ENCODE measurements at places on chromosomes 5 and 9.

DNA sequence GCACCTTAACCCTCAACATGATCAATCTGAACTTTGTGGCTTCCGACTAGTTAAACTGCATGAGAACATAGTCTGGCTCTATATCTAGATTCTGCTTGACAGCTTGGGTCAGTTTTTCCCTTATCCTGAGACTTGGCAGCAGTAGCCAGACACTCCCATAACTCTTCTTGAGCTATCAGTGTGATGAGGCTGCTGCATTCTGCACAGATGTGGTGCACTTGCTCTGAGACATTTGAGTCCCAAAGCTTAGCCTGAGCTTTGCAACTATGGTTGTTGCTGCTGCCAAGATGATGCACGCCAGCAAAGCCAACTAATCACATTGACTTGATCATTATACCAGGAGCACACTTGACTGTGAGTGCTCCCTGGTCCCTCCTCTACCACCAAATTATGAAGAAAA lies 36.2 kb downstream of the MOCS2 start:
- DNase-seq, result no peak

- no peak for DNase-seq
These were observed 1.6 kb upstream of the FBXW11 start for GRCh38 chr5:172008111-172008455.

- DNase-seq, result no peak
These were observed 59.3 kb downstream of the SLC22A5 start for GRCh38 chr5:132428484-132429462.

GRCh38 chr9:130607640-130608420 lies 28.5 kb downstream of the FUBP3 start:
- no peak for DNase-seq

DNA sequence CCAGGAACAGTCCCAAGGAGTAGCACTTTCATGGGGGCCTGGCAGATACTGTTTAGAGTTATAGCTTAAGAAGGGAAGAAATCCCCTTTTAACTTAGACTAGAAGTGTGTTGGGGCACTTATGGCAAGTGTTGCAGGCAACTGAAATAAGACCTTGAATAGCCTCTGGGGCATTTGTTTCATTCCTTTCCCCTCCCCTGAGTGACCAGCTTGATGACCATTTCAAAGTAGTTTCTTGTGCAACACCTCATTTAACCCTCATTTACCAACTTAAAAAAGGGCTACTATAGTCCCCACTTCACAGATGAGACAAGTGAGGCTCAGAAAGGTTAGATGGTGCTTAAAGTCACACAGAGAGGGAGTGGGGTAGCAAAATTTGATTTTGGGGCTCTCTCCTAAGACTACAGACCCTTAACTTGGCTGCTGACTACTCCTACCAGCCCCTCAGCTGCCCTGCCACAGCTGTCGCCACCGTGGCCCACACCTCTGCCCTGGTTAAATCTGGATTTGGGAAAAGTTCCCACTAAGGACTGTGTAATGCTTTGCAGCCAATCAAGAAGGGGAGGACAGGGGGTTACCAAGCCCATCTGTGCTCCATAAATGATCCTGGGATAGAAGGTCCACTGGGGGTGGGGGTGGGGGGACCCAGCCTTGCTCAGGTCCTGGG lies 5.5 kb downstream of the PDLIM4 start:
- no peak for DNase-seq

- DNase-seq, result peak; percentile 72
These were observed at the start of gene STING1 for GRCh38 chr5:139482050-139482889. STING1 (minus strand) TSS chr5:139482758; CDS start chr5:139481704, 1,054 bp downstream.

DNA sequence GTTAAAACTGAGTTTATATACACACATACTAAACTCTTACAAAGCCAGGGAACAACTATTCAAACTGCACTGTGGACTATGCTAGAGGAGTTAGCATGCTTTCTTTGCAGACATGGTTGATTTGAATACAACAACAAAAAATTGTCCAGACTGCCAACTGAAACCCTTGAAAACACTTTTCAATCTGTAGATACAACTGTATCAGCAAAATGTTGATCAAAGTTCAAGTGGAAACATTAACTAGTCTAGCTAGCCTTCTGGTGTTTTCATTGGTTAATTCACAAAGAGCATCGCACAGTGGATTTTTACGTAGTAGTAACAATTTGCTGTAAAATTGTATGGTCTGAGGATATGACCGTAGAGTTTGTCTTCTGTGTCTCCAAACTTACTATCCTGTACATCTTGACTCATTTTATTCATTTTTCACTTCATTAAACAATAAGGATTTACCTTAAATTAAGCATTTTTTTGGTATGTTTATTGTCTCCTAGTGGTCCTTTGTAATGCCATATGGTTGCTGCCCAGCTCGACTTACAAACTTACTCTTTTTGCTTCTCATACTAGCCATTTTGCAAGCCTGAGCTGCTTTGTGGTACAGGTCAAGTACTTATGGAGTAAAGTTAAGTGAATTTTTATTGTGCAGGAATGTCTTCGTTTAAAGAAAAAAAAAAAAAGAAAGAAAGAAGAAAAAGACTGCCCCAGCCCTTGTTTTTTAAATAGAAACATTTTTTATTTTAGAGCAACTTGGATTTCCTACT lies 123.4 kb downstream of the ZCCHC7 start:
- DNase-seq, result no peak

- DNase-seq, result no peak
These were observed 39.5 kb downstream of the TENT4A start for GRCh38 chr5:6752782-6753181.

GRCh38 chr9:82062245-82062644 lies 73.7 kb downstream of the SPATA31D1 start:
- no peak for DNase-seq

DNA sequence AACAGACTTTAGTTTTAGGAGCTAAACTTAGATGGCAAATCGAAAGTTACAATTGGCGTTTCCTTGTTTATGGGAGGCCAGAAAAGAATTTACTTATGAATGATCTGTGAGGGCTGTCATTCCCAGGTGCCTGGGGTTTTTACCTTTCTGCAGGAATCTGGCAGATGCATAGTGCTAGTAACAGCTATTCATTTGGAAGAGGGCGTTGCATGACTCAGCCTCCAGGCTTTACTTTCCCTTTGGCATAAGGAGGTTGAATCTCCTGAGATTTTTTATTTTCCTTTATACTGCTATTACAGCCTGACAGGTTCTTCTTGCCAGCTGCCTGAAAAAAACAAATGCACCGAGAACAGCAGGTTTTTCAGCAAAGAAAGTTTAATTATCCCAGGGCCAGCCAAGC lies 30.0 kb downstream of the CARD6 start:
- DNase-seq, result no peak

GRCh38 chr5:116532762-116533525 lies 41.7 kb downstream of the SEMA6A start:
- peak; percentile 24 for DNase-seq

DNA sequence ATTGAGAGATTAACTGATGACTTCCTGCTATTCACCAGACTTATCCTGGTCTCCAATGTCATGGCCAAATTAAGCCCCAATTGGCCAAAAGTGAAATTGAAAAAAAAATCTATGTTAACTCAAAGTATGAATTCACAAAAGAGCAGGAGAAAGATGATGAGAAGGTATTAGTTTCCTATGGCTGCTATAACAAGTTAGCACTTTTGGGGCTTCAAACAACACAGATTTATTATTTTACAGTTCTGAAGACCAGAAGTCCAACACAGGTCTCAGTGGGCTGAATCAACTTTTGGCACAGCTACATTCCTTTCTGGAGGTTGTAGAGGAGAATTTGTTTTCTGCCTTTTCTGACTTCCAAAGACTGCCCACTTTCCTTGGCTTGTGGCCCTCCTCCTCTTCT lies 78.6 kb upstream of the TLE1 start:
- no peak for DNase-seq

- DNase-seq, result no peak
These were observed 3.7 kb downstream of the CNTLN start for GRCh38 chr9:17138503-17138902.

DNA sequence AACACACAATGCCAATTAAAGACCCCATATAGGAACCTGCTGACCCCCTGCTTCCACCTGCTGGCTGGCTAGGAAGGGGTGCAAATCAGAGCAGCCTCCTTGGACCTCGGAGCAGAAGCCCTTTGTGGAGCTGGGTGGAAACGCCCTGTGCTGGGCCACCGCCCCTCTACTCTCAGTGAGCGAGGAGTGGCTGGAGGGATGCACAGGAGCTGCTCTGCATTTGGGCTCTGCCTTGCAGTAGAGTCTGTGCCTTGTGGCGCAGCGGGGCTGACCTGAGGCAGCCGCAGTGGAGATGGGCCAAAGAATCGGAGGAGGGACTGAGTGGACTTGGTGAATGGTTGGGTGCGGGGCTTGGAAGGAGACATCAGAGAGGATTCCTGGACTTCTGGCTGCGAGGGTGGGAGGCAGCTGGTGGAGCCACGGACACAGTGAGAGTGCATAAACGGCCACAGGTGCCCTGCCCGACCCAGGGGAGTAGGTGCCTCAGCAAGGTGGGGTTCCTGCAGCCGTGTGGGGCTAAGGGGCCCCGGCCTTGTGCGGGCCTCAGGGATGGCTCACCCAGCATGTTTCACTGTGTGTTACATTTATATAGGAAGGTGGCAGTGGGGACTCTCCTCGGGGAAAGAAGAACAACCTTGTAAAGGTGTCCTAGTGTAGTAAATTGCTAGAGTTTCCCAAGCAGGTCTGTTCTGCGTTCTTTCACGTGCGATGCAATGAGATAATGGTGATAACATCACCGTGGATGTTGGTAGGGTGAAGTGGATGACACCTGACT lies 14.1 kb upstream of the IRX4 start:
- DNase-seq, result no peak

GRCh38 chr9:114231273-114231672 lies 75.9 kb downstream of the COL27A1 start:
- DNase-seq, result no peak

DNA sequence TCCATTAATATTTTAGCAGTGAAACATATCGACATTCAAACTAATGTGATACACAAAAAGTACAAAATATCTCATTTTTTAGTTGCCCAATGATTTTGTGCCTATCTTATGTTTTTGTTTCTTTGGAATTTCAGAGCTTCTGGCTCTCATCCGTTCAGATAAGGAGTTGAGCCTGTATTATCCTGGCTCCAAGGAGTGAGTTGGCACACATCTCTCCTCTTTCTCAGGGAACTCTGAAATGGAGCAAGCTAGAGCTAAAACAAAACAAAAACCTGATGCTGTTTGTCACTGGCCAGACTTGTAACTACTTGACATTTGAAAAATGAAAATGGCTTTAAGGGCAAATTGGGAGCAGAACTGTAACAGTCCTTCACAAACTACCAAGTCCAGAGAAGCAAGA lies 131.3 kb upstream of the SLC28A3 start:
- DNase-seq, result no peak

DNA sequence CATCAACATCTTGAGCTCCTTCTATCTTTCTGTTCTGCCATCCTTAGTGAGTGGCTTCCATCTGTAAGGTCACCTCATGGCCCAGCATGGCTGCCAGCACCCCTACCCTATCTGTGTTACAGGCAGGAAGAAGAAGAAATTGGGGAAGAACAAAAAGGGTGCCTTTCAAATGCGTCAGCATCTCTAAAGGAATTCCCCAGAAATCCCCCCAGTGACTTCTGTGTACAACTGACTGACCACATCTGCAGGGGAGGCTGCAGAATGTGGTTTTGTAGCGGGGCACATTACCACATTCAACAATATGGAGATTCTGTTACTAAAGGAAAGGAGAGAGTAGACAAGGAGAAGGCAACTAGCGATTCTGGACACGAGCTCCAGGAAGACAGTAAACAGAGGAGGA lies 40.1 kb downstream of the ALG2 start:
- DNase-seq, result no peak

- no peak for DNase-seq
These were observed 495.5 kb downstream of the DMAC1 start for GRCh38 chr9:7303907-7304626.

Data from NCI-H1092 (cell line).